Mucosa of gallbladder (tissue), 1 donor: ENCODE measurements at places on chromosomes 4 and X. TPM values are rescaled to one million over a fixed set of nuclear protein-coding genes. Genes with fewer than 3 reads are reported as not detected.

AKAP4 gene
- not detected for total RNA-seq

UGT2B15 gene
- 826 TPM for total RNA-seq

ADH1A gene
- 5.4 TPM for total RNA-seq

LAP3 gene
- 72.1 TPM for total RNA-seq

ASB11 gene
- not detected for total RNA-seq

CITED1 gene
- total RNA-seq: not detected

CSAG2 gene
- total RNA-seq: not detected

ZMYM3 gene
- 46.9 TPM for total RNA-seq

USP9X gene
- 90.5 TPM for total RNA-seq

MRFAP1 gene
- total RNA-seq: 244 TPM

SPANXB1 gene
- not detected for total RNA-seq

AR gene
- total RNA-seq: 15.9 TPM

TRIM61 gene
- total RNA-seq: 2.8 TPM

FDCSP gene
- not detected for total RNA-seq

AFF2 gene
- 36.0 TPM for total RNA-seq

FAAH2 gene
- total RNA-seq: 5.1 TPM

CD38 gene
- 1.1 TPM for total RNA-seq

ERAS gene
- total RNA-seq: not detected

TRPC5OS gene
- 0.20 TPM for total RNA-seq

ARHGAP36 gene
- total RNA-seq: 0.89 TPM

NPY1R gene
- total RNA-seq: 6.3 TPM

TMEM35A gene
- total RNA-seq: 4.0 TPM

INTS6L gene
- 10.5 TPM for total RNA-seq

GAGE12H gene
- total RNA-seq: not detected

FGFBP1 gene
- not detected for total RNA-seq

GUF1 gene
- 16.0 TPM for total RNA-seq

ARHGEF6 gene
- 18.9 TPM for total RNA-seq

DHX15 gene
- 84.5 TPM for total RNA-seq

TDO2 gene
- 2.4 TPM for total RNA-seq

HSD17B10 gene
- total RNA-seq: 71.5 TPM

PARM1 gene
- total RNA-seq: 92.3 TPM

STK32B gene
- total RNA-seq: 4.1 TPM

GK2 gene
- not detected for total RNA-seq

STATH gene
- not detected for total RNA-seq

TMEM31 gene
- not detected for total RNA-seq

ARL9 gene
- total RNA-seq: 0.43 TPM

TLR1 gene
- 16.6 TPM for total RNA-seq

EVC gene
- 80.5 TPM for total RNA-seq

ASMTL gene
- total RNA-seq: 29.7 TPM

MPP1 gene
- total RNA-seq: 48.5 TPM

STARD8 gene
- 6.1 TPM for total RNA-seq

USP17L24 gene
- not detected for total RNA-seq

MAGEB1 gene
- total RNA-seq: not detected

C4orf50 gene
- total RNA-seq: 0.06 TPM

FRMD7 gene
- 0.12 TPM for total RNA-seq

GPC3 gene
- 44.7 TPM for total RNA-seq

BTC gene
- total RNA-seq: 10.3 TPM

MAGEA2 gene
- not detected for total RNA-seq
